Testis (tissue), 5 donors: ENCODE measurements at places on chromosomes 13 and 19.

DNA sequence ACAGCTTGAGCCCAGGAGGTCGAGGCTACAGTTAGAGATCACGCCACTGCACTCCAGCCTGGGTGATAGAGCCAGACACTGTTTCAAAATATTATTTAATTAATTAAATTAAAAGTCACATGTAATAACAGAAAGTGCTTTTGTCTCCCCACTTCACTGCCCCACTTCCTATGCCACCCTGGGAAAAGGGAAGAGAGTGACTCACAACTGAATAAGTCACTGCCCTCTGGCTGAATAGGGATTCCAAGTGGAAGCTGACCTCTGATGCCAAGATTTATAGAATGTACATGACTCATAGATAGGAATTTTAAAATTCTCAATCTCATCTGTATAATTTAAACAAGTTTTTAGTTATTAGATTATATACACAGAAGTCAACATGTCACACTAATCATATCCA, 22.2 kb upstream of the ERVV-1 start:
- DNase-seq, result no peak

- DNase-seq, result no peak
Measured at GRCh38 chr13:110471156-110471832, 90.2 kb downstream of the RAB20 start.

GRCh38 chr19:55166530-55167268, at the start of gene DNAAF3:
TSS of gene DNAAF3 (minus strand) at chr19:55166613. CDS start at chr19:55166413, 200 bp downstream.
- peak; percentile 98 for DNase-seq

DNA sequence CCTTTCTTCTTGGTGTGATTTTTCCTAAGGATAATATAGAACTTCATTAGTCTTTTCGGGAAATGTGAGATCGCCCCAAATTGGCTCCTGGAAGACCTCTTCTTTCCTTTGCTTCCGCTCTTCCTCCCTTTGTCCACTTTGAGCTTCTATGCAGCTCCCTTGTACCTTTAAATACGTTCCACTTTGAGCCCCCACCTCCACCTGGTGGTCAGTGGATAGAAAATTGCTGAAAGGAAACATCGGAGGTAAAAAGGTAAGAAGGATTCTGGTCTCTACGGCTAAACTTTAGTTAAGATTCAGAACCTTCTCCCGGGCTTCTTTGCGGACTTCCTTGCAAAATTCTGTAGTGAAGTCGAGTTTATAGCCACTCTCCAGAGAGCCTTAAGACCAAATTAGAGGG, 55.0 kb upstream of the TM9SF2 start:
- DNase-seq, result no peak
